ENCODE measurements at places on chromosomes 7 and 10.
A peak's percentile ranks its signal among the peaks of the same experiment; 100 is the strongest.

GRCh38 chr7:12771378-12771877, 84.0 kb downstream of the ARL4A start:
- DNase-seq: no peak

DNA sequence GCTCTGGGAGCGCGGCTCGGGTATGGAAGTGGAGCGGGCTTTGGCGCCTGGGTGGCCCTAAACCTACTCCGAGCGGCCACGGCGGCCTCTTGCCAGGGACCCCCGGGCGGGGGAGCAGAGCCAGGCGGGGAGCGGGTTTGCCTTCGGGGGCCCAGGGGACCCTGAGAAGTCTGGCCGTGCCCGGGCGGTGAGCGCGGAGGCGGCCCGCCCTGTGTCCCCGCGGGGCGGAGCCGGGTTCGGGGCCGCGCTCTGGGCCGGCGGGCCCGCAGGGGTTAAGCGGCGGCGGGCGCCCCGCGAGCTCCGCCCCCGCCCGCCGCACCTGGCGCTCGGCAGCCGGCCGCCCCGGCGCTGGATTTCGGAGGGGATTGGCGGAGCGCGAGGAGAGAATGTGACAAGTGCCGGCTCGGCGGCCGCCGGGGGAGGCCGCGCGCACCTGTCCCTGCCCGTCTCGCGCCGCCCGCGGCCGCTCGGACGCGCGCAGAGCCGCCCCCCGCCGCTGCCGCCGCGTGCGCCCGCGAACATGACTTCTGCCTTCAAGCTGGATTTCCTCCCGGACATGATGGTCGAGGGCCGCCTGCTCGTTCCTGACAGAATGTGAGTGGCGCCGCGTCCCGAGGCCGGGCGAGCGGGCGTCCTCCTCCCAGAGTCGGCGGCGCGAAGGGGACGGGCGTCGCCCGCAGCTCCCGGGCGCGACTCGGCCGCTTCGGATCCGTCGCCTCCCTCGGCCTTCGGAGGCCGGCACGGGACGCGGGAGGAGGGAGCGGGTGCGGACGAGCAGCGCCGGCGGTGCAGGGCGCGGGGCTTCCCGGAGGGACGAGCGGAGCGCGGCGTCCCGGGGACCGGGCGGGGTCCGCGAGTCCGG, at the start of gene CELF2:
Gene CELF2 (plus strand): TSS at position 303 of the 862 bp plus-strand sequence. CDS start 218 bp downstream, at position 521.
- DNase-seq: peak; percentile 53

DNA sequence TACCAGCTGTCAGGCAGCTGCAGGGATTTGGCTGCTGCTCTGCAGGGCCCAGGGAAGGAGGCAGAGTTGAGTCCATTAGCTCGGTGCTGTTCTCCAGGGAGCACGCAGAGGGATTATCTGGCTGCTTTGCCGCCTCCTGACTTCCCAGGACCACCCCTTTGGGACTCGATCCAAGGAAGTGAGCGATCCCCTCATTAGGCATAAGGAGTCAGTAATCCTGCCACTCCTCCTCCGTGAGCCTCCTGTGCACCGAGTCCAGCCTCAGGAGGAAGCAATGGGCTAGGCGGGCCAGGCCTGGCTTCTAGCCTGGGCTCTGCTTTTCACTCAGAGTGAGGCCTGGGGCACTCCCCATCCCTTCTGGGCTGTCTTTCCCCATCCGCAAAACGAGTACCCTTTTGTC, 417.9 kb downstream of the RPS24 start:
- DNase-seq: no peak

- DNase-seq: no peak
Observed at GRCh38 chr7:106775552-106775936, 89.5 kb upstream of the PIK3CG start.

DNA sequence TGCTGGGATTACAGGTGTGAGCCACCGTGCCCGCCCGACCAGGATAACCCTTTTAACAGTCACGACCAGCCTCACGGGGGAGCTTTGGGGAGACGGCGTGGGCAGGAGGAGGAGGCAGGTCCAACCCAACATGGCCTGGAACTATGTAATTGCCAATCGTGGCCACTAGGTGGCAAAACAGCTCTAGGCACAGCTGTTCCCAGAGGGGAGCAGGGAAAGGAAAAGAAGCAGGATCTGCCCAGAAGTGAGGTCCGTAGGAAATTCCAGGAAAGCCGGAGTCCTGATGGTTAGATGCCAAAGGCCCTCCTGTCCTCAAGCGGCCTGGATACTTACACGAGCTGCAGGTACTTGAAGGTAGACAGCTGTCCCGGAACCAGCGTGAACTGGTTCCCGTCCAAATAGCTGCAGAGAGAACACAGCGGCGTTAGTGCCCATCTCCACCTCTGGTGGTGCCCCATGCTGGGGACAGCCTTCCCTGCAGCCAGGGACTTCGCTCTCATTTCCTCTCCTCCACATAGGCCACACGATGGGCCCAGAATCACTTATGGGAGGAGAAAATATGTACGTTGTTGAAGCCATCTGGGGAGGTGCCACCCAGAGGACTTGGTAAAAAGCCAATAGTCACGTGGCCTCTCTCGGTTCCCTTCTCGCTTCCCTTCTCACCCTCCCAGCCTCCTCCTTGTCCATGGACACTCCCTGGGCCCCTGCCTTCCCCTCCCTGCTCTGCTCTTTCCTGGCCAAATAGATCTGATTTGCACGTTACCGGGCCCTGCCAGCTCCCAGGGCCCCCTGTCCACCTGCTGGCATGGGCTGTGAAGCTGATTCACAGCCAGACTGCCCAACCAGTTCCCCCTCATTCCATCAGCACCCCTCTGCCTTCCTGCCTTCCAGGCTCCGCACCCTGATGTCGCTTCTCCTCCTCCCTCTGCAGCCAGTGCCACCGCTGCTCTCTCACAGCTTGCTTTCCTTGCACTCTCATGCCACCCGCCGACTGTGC, 148.1 kb downstream of the SLIT1 start:
- peak; percentile 63 for DNase-seq

Data from activated B cell treated with CpG ODN at 0.5 μM for 24 hours (primary cell).